ENCODE measurements at places on chromosomes 7 and 10. TPM values are rescaled to one million over a fixed set of nuclear protein-coding genes. Genes with fewer than 3 reads are reported as not detected.

Gene RBM17
- 157 TPM for total RNA-seq

DNA sequence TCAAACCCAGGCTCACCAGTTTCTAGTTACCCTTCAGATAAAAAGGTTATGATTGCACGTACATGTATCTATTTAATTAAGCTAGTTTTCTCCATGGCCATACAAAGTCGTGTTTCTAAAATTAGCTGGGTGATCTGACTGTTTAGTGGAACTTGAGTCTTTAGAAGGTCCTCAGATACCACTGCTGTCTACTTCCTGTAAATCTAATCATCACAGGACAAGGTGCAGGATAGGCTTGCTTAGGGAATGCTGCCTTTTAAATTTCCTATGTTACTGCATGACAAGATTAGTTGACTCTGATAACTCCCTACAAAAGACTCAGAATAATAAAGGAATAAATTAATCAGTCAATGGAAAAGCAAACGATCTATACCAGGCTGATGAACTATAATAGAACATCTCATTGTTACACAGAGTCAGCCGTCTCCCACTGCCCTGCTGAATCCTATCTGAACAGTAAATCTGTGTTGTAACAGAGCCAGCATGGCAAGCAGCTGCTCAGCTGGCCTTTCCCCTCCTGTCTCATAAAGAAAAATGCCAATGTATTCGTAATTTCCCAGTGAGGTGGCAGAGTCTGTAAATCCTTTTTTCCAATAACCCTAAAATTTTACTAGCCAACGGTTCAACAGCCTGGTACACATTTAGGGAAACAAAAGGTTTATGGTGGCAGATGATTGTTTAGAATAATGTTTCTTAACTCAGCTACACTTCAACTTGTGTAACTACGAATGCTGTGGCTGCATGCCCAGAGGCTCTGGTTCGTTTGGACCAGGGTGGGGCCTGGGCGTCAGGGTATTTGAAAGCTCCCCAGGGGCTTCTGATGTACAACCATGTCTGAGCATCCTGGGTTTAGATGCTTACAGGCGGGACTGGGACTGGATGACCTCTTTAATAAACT, 318.0 kb downstream of the PAXIP1 start:
- DNase-seq: no peak

DNA sequence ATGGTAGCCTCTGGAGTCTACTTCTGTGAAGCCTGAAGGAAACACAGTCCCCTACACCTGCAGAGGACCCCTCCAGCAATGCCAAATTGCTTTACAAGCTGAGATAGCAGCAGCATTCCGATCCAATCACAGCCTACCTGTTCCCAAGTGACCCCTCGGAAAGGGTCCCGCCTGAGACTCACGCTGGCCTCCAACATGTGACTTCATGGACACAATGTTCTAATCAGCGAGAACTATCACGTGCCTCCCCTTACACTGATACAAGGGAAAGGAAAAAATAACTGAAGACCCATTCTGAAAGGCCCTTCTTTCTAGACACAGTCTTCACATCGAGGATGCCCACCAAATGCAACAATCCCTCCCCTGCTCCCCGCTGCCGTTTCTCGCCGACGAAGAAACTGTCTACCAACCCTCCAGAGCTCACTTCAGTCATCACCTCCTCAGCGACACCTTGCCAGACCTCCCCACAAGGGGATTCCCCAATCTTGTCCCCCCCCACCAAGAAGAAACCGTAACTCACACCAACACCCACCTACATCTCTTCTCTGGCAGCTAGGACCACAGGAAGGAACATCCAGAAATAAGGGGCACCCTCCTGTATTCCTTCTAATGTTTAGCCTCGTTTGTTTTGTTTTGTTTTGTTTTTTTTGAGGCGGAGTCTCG, 1.8 kb downstream of the SNX8 start:
- no peak for DNase-seq

DNA sequence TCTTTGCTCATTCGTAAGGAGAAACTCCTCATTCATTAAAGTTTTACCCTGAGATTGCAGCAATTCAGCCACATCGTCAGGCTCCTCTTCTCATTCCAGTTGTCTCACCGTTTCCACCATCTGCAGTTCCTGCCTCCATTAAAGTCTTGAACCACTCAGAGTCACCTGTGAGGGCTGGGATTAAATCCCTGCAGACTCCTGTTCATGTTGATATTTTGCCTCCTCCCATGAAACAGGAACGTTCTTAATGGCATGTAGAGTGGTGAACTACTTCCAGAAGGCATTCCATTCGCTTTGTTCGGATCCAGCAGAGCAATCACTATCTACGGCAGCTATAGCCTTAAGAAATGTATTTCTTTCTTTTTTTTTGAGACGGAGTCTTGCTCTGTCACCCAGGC, 96.5 kb upstream of the FAM20C start:
- DNase-seq: no peak

GRCh38 chr10:13969792-13970140, 361.0 kb downstream of the FRMD4A start:
- peak; percentile 35 for DNase-seq

All from activated naive CD4-positive, alpha-beta T cell treated with anti-CD3 and anti-CD28 coated beads for 36 hours (primary cell).